Glutamatergic neuron (in vitro differentiated cells): ENCODE measurements at places on chromosomes 7 and 10.
A peak's percentile ranks its signal among the peaks of the same experiment; 100 is the strongest.

GRCh38 chr7:130365511-130366441 lies 14.5 kb upstream of the CPA1 start:
- peak; percentile 85 for DNase-seq

DNA sequence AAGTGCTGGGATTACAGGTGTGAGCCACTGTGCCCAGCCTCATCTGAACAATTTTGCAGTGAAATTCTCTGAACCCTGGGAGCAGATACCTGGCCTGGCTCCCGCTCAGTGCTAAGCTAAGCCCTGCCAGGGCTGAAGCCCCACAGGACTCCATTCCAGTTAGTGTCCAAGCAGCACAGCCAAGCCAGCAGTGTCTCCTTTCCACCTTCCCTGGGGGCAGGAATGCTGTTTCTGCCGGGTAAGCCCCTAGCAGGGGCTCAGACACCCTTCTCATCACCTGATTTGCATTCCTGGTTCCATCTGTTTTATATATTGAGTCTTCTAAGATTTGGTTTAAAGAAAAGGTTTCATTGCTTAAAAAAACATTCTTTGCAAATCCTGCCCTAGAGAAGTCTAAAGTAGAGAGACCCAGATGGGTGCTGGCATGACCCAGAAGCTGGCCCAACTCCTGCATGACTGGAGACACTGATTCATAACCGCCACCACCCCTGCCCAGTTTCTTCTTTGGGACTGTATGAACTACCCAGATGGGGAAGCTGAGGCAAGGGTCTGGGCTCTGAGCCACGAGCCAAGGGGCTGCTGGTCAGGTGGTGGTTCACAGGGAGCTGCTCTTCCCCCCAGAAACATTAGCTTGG lies 14.0 kb downstream of the SLC13A4 start:
- no peak for DNase-seq

DNA sequence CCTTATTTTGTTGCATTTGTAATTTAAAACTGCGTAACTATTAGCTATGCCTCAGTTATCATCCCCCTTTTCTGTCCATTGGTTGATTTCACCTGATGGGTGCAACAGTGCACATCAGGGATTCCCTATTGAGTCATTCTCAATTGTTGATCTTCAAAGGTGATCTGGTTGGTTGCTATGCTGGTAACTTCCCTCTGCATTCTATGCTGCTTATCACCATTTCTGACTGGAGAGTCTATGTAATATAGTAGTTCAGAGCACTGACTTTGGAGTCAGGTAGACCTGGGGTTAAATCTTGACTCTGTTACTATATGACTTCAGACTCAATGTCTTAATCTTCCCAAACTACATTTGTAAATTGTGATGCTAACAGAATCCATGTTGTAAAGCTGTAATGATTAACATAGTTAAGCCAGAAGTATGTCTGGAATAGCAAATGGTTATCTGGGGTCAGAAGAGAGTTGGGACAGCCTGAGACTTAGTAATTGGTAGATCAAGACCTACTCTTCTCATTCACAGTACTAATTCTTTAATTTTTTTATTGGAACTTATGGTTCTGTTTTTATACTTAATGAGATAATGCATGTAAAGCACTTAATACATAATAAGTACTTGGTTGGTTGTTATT lies 38.1 kb downstream of the EXOC6 start:
- DNase-seq, result no peak

DNA sequence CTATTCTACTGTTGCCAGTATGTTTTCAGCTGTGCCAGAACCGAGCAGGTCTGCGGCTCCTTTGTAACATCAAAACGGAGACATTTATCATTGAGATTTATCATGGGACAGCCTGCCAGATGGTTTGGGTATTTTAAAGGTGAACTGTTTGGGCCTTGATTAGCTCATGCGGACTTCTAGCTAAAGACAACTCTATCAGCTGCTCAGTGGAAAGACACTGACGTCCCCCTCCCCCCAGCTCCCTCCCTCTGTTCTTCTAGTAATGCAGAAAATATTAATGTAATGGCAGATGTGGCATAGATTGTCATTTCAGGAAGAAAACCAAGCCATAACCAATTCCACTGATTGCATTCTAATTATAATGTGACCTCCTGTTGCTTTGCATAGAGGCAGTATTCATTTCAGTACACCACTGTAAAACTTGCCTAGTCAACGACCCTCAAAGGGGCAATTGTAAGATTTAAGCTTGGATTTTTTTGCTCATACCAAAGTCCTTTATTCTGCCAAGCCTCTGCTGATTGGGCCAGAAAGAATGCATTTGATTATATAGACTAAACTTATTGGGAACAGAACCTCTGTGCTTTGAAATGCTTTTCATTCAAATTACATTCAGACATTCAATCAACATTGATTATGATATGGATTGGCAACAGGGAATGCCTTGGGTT lies 966.8 kb downstream of the LRMDA start:
- DNase-seq, result no peak

DNA sequence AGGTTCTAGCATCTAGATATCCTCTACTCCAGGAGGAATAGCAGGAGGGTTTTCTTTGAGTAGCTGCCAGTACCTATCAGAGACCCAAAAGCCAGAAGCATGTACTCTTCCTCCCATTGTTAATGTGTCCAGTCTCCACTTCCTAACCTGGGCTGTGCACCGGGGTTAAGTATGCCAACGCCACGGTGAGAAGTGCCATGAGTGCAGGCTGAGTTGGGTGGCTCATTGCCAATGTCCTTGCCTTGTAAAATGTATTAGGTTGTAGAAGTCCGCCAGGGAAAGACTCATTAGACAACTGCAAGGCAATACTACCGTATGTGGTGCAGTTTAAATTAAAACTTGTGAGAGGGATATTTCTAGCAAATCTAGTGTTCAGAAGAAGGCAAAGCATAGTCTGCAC lies 55.0 kb upstream of the PRR15 start:
- DNase-seq, result no peak

GRCh38 chr10:75117995-75118394 lies 6.5 kb downstream of the SAMD8 start:
- no peak for DNase-seq

- DNase-seq, result no peak
Measured at GRCh38 chr7:91344911-91345310, 80.7 kb downstream of the FZD1 start.

DNA sequence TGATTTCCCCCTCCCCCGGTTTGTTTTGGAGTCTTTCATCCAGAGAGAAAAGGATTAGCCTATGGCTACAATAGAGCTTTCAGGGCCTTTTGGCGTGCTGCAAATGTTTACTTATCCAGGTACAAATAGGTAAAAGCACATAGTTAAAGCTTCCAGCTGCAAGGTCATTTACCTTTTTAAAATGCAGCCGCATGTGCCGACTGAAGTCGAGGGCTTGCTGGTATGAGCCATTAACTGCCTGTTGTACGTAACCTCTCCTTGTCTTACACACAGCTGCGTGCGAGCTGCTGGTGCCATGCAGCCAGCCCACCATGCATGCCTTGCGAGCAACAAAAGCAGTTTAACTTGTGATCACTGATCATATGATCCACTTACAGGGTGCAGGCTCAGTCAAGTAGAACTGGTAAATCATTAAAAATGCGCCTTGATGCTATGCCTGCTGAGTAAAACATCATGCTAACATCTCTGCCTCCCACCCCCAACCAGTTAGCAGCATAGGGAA lies 866.4 kb downstream of the LRMDA start:
- DNase-seq, result peak; percentile 19

DNA sequence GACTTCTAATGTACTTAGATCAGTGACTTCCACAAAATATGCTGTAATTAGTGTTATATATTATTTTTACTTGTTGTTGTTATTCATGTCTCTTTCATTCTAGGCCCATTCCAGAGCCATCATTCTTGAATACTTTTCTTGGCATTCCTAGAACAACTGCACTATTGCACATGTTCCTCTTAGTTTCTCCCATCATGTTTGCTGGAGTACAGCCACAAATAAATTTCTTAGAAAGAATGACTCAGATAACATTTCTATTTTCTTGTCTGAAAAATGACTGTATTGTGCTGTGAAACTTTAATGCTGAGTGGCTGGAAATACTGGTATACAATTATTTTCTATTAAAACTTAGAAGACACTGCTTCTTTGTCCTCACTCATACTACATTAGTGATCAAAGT lies 651.0 kb upstream of the STEAP1 start:
- no peak for DNase-seq

DNA sequence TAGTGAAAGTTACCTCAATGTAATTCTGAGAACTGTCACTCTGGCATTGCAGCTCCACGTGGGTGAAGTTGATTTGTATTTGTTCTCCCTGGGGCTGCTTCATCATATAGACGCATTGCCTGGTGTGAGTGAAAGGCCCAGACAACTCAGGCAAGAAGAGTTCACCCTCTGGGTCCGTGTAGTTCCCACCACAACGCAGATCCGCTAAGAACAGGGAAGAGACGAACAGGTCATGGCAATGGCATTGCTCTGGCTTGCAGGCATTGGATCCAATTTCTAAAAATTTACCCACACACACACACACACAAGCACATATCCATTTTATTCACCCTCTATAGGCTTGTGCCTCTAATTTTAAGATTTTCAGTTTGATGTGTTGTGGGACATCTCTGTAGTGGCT lies 45.4 kb downstream of the CUBN start:
- no peak for DNase-seq

DNA sequence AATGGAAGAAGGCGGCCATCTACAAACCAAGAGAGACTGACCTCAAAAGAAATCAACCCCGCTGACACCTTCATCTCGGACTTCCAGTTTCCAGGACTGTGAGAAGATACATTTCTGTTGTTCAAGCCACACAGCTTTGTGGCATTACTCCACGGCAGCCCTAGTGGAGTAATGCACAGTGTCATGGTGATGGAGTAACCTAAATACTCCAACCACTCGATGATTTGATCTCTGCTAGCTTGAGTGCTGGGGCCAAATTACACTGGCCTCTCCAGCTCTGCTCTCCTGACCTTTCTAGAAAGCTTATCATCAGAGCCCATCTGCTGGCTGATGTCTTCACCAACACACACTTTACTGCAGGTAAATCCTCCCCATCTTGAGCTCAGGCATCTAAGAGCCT lies 52.2 kb downstream of the GALNT17 start:
- no peak for DNase-seq

DNA sequence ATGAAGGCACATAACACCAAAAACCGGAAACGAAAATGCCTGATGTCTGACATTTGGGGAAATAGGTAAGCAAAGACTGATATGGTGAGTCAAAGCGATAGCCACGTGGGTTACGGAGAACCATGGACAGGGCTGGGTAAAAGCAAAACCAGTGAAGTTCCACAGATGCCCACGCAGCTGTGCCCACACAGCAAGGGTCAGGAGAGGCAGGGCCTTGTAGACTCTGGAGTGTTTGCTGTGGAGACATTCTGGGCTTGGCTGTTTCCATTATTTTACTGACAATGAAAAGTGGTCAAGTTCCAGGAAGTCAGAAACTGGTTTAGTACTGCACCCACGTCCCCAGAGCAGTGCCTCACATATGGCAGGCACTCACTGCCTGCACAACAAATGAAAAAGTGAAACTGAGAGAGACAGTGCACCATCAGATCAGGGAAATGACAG lies 148.7 kb downstream of the ZMYND11 start:
- DNase-seq, result no peak

GRCh38 chr10:86018735-86019058 lies 347.9 kb downstream of the GRID1 start:
- no peak for DNase-seq

DNA sequence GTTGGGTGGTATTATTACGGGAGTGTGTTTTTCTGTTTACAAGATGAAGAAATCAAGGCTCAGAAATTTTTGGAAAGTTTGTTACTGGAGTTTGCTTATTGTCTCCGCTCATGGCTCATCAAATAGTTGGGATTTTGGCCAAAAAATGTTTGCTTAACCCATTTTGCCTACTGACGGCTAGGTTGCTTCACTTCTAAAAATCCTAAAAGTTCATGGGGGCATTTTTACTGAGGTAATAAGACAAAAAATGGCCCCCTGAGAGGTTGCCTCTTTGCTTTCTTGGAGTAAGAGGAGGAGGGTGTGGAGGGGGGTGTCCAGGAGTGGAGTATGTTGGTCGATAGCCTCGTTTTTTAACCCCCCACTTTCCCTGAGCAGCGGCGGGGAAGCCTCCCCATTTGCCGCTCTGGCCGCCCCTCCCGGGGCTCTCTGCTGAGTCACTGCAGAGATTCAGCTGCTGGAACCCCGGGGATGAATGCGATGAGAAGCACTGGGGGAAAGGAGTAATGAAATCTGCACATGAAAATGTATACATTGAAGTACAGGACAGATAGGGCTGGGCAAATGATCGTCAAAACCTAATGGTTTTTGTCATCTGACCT lies 1.5 kb downstream of the MEST start:
- no peak for DNase-seq

DNA sequence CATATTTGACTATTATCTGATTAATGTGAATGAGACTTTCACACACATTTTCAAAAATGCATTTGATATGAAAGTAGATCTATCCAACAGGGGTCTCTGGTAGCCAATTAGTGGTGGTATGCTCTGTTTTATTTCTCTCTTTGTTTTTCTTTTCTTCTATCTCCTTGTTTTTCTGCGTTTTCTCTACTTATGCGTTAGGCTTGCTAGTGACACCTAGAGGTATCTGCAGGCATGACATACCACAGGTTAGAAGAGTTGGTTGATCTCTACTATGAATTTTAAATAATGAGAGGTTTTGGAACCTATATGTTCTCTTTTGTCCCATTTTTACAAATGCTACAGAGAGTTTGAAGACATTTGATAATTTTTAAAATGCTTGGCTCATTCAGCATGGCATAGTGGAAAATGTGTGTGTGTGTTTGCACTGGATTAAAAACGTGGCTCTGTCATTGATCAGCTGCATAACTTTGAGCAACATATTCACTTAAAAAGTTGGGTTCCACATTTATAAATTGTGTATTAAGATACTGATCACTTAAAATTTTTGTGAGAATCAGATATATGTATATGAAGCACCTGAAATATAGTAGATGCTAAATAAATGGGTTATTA lies 28.1 kb upstream of the PLXDC2 start:
- DNase-seq, result peak; percentile 46

DNA sequence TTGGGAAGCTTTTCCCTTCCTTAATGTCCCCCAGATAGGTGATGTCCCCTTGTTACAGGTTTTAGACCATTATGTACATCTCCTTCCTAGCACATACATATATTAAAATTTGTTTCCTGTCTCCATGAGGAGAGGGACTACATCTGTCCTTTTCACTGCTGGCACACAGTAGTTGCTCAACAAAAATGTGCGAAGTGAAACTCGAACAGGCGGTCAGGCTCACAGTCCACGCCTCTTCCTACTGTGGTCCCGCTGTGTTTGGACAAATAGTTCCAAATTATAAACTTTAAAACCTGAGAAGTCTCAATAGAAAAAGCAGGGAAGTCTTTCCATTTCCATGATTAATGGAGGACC lies 1.2 kb upstream of the HHEX start:
- no peak for DNase-seq

- DNase-seq, result no peak
Measured at GRCh38 chr10:70593513-70593890, 9.0 kb downstream of the PRF1 start.

DNA sequence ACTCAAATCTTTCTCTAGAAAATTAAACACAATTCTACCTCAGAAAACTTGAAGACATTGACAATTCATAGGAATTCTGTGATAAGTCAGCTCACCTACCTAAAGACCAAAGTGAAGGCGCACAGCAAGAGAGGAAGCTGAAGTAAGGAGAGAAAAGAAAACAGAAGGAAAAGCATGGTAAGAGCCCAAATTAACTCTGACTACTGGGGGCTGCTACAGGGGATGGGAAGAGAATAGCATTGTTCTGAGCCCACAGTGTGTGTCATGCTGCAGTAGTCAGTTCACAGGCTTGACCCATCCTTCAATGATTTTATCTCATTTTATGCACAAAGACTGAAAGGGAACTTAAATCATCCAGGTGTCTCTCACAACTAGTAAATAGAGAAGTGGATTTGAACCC lies 111.3 kb downstream of the PTEN start:
- no peak for DNase-seq
